CD4-positive, alpha-beta T cell (primary cell): ENCODE measurements at places on chromosomes 7 and 10.

- no peak for DNase-seq
Measured at GRCh38 chr10:16867556-16867955, 50.3 kb upstream of the RSU1 start.

GRCh38 chr7:118183428-118183785 lies 557 bp upstream of the LSM8 start:
- no peak for DNase-seq

DNA sequence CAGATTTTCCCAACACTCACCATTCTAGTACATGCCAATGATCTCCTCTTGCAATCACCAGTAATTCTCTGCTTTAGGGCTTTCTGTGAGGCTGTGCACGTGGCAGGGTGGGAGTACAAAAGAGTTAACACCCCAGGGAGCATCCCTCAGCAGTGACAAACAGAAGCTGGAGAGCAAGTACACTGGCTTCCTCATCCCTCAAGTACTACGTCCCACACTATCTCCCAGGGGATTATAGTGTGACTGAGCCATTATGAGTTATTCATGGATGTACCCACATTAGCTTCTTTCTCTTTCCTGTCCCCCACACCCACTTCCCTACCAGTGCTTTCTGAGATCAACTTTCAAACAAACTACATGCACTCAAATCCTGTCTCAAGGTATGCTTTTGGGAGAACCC lies 1216.5 kb upstream of the AUTS2 start:
- no peak for DNase-seq

GRCh38 chr10:72736176-72736827 lies 44.4 kb downstream of the MCU start:
- no peak for DNase-seq

GRCh38 chr10:27035163-27035562 lies 65.1 kb downstream of the ANKRD26 start:
- no peak for DNase-seq

- no peak for DNase-seq
Measured at GRCh38 chr10:62096256-62096933, 172.2 kb downstream of the RTKN2 start.

GRCh38 chr10:63614371-63614891 lies 93.2 kb downstream of the REEP3 start:
- no peak for DNase-seq

DNA sequence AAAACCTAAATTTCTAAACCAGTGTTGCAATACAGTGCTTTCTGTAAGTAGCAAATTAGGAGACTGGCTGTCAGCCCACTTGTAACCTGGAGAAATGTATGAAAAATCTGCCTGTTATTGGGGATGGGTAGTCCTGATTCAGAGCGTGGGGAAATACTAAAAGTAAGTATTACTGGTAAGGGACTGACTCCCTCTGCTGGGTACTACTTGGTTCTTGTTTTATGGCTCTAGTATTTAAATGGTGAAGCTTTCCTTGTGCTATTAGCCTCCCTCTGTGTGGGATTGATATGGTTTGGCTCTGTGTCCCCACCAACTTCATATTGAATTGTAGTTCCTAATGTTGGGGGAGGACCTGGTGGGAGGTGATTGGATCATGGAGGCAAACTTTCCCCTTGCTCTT lies 886.1 kb downstream of the SORCS1 start:
- no peak for DNase-seq

DNA sequence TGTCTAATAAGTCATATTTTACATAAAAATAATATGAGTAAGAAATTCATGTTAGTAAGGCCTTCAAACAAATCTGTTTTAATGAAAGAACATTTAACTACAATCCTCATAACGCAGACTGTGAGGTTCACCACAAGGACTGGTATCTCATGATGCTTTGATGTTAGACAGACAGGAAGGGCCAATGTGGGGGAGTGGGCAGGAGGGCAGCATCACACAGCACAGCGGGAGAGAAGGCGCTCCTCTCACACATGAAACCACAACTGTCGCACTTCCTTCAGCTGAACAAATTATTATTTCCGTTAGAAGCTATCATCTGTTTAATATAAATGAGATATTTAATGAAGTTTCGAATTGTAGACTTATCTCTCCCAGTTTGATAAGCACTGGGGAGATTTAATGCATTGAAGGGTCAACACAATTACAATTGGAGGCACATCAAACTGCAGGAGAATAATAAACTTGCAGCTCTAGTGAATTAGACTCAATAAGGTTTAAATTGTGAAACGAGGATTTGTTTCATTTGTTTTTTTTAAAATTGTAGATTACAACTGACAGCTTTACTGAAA lies 466.1 kb downstream of the PARD3 start:
- no peak for DNase-seq

DNA sequence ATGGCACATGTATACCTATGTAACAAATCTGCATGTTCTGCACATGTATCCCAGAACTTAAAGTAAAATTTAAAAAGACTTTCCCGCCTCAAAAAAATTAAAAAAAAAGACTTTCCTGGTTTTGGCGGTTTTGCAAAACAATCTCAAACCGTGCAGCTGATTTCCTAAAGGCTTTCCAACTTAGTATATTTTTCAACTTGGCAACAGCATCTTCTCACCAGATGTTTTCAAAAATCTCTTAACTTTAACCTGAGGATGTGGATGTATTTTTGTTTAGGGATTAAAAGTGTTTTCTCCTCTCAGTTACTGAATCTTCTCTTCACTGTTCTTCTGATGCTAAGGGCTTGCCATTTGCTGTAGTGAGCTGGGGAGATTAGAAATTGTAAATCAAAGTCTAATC lies 96.5 kb upstream of the PLPP4 start:
- DNase-seq, result no peak

DNA sequence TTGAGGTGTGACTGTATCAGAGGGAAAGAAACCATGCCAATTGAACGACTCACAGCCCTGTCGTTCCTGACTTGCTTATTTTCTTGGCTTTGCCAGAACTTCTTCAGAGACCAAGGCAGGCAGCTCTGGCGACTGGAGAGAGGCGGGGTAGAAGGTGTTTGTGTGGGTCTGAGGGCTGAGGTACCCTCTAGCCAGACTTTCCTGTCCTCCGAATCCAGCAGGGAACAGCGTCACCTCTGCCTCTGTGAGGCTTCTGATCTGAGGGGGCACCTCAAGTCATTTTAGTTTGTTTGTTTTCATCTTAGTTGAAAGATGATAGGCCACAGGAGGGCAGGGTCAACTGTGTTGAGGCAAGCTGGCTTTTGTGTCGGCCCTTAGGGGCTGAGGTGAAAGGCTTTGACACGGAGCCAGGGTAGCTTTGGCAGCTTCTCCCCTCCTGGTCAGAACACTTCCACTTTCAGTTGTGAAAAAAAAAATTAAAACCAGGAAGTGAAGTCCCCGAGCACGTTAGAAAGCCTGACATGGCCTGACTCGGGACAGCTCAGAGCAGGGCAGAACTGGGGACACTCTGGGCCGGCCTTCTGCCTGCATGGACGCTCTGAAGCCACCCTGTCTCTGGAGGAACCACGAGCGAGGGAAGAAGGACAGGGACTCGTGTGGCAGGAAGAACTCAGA lies 1.9 kb downstream of the ACSL5 start:
- peak; percentile 50 for DNase-seq

DNA sequence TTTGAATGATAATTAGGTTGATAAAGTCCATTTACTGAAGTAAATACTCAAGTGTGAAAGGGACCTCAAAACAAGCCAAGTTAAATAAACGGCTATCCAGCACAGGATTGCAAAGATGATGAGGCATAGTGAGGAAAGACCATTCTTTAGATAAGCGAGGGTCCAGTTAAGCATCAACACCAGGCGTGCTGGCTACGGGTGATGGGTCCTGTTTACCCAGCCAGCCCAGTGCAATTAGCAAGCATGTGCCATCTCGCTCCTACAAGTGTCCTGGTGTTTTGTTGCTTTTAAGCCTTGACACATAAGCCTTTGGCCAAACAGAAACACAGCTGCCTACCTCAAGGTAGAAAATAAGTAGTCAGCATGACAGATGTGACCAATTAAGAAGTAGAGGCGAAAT lies 7.1 kb downstream of the NEBL start:
- no peak for DNase-seq

- no peak for DNase-seq
Measured at GRCh38 chr7:42068554-42069280, 168.3 kb downstream of the GLI3 start.

DNA sequence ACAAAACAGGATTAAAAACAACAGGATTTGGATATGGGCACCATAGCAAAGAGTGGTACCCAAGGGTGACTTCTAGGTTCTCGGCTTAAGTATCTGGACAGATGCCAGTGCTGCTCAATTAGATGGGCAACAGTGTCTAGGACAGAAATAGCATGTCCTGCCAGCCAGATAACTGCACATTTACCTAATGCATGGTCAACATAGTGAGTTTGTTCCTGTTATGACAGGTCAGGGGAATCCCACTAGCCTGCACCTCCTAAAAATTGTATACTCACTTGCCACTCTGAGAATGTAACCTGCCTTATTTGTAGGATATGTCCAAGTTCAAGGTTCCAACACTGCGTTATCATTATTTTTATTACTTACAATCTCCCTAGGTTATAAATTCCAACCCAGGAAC lies 471.7 kb downstream of the GRM8 start:
- DNase-seq, result no peak

GRCh38 chr7:45114926-45115325 lies 3.4 kb upstream of the TBRG4 start:
- no peak for DNase-seq

- no peak for DNase-seq
Measured at GRCh38 chr7:24026351-24026750, 257.6 kb upstream of the NPY start.

DNA sequence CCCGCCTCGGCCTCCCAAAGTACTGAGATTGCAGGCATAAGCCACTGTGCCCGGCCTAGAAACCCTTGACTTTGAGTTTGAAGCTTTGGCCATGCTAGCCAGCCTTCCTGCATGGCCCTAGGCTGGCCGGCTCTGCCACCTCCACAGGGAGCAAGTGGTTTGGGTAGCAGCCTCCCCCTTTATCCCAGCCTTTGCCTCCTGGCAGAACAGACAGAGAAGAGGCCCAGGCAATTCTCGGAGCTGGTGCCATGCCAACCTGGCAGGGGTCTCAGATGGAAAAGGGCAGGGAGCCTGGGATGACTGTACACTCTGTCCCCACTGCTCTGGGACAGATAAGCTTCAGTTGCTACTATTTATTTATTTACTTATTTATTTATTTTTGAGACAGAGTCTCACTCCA lies 39.4 kb downstream of the SRRM3 start:
- DNase-seq, result no peak

GRCh38 chr10:124078714-124079113 lies 14.7 kb downstream of the CHST15 start:
- no peak for DNase-seq

GRCh38 chr10:86377797-86378146 lies 11.2 kb upstream of the GRID1 start:
- DNase-seq, result no peak

DNA sequence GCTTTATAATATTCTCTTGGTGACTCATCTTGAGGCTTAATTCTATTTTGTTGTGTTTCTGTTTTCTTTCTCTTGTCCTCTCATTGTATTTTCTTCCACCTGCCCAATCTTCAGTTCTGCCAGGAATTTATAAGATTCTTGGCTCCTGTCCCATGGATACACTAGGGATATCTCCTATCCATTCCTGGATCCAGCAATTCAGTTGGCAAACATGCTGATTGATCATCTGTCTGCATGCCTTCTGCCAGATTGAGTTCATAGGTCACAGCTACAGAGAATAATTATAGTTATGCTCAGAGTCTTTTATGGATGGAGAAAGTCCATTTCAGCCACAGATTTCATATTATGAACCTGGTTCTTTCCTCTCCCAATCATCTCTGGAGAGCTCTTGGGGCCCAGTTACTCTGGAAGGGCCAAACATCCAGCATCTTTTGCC lies 140.4 kb upstream of the MAGI2 start:
- DNase-seq, result no peak

- no peak for DNase-seq
Measured at GRCh38 chr7:156157409-156158012, 345.2 kb upstream of the SHH start.

DNA sequence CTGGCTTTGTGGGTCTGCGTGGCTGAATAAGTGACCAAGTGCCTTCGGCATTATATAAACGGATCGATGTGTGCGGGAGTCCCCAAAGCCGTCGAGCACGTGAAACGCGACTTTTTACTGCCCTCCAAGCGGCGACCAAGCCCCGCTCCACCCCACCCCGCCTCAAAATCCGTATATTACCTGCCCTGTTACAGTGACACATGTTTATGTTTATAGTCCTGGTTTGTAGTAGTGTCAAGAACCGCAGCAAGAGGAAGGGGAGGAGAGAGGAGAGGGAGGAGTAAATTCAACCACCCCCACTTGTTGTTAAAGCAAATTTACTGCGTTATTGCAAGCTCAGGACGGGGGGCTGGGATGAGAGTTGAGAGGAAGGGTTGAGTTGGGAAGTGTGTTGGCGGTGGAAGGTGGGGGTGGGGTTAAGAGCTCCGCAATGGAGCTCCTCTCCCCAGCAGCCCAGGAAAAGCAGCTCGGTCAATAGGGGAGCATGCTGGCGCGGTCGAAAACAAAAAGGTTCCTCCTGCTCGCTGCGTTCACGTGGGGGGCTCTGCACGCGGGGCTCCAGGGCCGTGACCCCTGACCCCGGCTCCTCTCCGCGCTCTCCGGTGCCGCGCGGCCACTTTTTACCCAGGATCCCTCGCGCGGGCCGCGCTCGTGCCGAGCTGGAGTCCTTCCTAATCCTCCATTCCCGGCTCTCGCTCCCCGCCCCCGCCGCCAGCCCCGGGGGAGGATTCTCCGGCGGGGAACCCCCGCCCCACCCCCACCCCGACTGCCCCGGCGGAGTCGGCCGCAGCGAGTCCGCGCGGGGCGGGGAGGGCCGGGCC lies at the start of gene SKIDA1:
SKIDA1 (minus strand) TSS at position 316 of the 821 bp plus-strand sequence. CDS start 7,860 bp downstream, outside the sequence.
- no peak for DNase-seq

DNA sequence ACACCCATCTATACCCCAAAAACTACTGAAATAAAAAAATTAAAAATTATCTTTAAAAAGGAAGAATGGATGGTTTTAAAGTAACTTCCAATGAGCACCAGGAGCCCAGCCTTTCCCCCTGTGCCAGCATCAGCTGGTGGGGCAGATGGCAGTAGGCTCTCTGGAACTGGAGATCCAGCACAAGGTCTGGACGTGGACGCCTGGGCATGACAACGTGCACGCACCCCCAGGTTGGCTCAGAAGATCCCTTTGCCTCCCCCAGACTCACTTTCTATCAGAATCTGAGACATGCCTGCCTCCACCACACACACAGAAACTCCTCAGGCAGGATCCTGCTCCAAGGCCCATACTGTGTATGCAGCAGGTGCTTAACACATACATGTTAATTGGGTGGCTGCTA lies 35.8 kb downstream of the TCERG1L start:
- no peak for DNase-seq

DNA sequence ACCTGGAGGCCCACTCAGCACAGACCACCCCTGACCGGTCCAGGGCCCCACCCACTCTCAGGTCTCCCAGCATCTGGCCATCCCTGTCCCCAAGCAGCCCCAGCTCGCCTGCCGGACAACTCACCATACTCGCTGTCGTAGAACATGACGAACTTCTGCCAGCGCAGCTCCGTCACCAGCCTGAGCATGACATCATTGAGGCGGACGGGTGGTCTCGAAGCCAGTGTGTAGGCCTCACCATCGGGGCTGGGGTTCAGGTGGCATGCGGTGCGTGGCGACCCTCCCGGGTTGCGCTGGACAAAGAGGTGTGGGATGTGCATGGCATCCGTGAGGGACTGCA lies 160.4 kb downstream of the GRID1 start:
- DNase-seq, result no peak
